Foreskin keratinocyte (primary cell): ENCODE measurements at places on chromosomes 6 and 20.

GRCh38 chr6:167435209-167435728 is 110.4 kb downstream of the TTLL2 start:
- DNase-seq = no peak

DNA sequence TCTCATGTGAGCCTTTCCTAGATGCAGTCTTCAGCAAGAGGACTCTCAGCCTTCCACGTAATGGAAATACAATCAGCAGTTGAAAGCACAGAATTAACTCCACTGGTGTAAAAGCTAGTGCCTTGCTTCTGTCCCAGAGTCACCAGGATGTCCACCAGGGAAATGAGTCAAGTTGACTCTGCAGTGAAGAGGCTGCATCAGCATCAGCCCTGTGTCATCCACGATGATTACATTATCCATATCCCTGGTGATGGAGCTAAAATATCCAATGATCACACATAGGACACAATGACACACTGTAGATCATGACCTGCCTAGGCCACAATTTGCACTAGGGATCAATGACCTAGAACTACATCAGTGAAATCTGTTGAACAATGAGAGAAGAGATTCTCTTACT is 262.4 kb downstream of the ERMARD start:
- no peak for DNase-seq

GRCh38 chr6:14372734-14373489 is 255.3 kb downstream of the CD83 start:
- DNase-seq = no peak

- DNase-seq = no peak
Measured at GRCh38 chr6:134152767-134153485, 100.5 kb upstream of the SLC2A12 start.

DNA sequence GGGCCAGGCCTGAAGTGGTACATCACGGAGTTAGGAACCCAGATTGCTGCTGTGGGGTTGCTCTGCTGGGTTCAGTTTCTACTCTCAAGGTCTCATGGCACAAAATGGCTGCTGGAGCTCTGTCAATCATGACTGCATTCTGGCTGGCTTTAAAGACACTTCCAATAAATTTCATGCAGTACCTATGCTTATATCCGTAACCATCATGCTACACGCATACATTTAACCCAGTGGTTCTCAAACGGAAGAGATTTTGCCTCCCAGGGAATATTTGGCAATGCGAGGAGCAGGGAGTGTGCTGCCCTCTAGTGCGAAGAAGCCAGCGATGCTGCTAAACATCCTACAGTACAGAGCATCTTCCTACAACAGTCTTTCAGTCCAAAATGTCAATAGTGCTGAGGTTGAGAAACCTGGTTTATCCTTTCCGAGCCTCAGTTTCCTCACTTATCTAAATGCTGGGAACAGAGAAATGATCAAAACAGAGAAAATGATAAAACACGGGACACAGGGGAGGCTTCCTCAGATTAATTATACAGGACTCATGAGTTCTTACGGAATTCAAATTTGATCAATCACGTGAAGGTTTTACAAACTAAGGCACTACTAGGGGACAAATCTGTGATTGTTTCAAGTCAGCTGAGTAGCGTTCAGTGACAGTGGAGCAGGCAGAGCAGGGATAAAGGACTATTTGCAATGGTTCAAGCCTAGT is 9.6 kb upstream of the SLC2A10 start:
- DNase-seq = peak; percentile 28

DNA sequence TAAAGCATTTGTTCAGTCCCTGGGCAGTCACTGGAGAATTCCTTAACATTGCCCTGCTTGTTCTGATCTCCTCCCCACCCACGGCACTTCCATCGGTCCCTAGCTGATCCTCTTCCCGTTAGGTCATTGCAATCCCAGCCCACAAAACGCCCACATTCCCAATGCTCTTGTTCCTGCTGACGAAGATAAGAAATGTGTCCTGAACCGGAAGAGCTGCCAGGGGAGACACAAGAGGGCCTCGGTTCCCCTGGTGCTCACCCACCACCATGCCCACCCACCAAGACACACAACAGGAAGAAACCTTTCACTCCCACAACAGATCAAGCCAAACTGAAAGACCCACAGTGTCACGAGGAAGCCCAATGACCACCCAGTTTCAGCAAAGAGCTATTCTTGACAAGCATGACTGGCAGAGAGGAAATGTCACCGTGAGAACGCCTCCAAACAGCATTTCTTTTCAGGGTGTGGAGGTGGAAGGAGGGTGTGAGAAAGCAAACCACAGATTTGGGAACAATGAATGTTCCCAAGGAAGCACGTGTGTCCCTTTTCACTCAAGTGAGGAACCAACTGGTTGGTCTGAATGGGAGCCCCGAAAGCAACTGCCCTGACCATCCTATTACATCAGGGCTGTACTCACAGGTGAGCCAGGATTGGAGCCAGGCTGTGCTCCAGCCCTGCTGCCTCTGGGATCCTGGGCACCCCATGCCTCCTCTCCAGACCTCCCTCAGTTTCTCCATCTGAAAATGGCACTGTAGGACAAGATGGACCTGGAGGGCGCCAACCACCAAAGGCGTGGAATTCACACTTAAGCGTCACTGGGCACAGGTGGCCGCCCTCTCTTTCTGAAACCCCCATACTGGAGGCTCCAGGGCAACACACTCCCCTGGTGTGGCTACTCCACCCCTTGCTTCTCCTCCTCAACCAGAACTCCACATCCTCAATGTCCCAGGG is 97.5 kb downstream of the ZMYND8 start:
- no peak for DNase-seq

DNA sequence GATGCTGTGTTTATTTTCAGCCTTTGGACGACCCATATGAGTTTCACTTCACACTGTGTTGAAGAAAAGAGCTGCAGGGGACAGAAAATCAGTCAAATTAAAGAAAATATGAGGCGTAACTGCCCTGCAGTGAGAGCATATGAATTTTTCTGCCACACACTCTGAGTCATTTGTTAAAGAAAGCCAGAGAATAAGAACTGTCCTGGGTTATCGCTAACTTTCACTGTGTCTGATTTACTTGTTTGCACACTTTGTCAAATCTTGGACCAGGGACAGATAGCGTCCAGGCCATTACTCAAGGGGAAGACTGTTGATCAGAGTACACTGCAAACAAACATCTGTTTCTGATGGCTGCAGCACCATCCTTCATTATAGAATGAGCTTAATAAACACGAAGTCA is 126.8 kb upstream of the AGPAT4 start:
- DNase-seq = no peak

DNA sequence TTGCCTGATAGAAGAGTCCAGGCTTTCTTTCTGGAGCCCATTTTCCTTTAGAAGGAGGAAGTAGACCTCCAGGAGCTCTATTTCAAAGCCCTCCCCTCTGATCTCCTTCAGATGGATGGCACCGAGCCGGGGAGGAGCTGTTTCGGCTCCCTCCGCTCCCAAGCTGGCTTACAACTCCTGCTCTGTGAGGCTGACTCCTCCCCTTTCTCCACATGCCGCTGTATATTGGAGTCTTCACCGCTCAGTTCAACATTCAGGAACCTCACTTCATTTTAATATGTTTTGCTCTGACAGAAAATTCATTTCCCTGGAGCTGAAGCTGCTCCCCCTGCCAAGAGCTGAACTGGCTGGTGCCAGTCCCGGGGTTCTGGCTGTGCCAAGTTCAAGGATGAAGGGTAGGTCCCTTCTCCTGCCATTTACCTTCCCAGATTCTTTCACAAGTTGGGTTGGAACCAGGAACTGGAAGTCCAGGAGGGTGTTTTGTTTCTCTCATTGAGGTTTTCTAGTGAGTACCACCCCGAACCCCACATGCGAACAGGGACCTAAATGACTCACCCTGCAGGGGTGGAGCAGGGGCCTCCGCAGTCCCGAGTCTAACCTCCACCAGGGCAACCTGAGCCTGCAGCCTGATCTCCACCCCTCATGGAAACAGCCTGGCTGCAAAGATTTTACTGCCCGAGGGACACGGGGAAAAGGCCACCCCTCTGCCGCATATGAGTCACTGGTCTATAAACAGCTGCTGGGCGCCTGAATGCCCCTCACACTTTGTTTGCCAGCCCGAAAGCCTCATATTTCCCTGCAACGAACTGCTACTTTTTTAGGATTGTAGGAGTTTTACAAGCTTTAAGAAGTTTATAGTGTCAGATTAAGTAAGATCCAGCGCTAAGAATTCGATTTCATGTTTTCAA is 68.6 kb upstream of the FOXA2 start:
- DNase-seq = peak; percentile 1

DNA sequence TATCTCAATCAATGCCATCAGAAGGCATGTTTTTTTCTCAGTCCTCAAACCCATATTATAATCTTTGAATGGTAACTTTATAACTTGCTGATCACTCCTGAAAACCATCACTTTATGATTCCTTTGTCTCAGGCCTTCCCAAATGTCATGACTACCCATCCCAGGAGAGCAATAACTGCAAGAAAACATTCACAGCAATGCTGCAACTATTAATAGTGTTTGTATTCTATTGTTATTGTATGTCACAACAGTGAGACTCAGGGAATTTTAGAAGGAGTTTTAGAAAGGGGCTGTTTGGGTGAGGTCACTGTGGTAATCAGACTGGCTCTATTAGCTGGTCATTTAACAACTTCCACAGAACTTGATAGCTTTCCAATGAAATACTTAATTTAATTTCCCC is 301.4 kb upstream of the TBX18 start:
- no peak for DNase-seq

GRCh38 chr6:49915035-49915434 is 48.7 kb upstream of the CRISP1 start:
- no peak for DNase-seq

GRCh38 chr6:52566201-52566600 is 10.7 kb downstream of the TRAM2 start:
- no peak for DNase-seq

GRCh38 chr6:82988930-82989351 is 76.7 kb downstream of the UBE3D start:
- DNase-seq = no peak

- no peak for DNase-seq
Measured at GRCh38 chr20:51182571-51182970, 159.7 kb upstream of the KCNG1 start.

- DNase-seq = no peak
Measured at GRCh38 chr20:35039846-35040489, 52.6 kb downstream of the TRPC4AP start.

DNA sequence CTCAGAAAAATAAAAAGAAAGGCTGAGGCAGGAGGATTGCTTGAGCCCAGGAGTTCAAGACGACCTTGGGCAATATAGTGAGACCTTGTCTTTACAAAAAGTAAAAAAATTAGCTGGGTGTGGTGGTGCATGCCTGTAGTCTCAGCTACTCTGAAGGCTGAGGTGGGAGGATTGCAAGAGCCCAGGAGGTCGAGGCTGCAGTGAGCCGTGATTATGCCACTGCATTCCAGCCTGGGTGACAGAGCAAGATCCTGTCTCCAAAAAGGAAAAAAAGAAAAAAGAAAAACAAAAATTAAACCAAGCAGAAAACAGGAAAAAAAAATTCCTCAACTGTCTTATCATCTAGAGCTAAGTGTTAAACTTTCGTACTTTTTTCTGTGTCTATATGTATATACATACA is 12.4 kb upstream of the SRSF3 start:
- DNase-seq = no peak

- no peak for DNase-seq
Measured at GRCh38 chr6:100194535-100194934, 200.5 kb upstream of the MCHR2 start.

DNA sequence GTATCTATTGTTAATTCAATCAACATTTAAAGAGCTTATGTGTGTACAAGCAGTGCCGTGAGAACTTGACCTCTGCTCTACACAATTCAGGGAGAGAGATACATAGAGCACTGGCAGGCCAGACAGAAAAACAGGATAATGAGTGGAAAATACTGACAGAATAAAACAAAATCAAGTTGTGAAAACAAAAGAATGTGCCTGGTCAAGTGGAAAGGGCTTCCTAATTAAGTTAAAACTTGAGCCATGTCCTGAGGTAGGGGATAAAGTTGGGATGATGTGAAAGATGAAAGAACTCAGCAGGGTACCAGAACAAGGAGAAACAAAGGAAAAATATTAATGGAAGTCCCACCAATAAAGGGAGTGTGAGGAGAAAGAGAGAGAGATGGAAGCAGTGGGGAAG is 672.8 kb downstream of the GRIK2 start:
- DNase-seq = no peak

- DNase-seq = no peak
Measured at GRCh38 chr6:15331143-15331542, 85.3 kb downstream of the JARID2 start.

DNA sequence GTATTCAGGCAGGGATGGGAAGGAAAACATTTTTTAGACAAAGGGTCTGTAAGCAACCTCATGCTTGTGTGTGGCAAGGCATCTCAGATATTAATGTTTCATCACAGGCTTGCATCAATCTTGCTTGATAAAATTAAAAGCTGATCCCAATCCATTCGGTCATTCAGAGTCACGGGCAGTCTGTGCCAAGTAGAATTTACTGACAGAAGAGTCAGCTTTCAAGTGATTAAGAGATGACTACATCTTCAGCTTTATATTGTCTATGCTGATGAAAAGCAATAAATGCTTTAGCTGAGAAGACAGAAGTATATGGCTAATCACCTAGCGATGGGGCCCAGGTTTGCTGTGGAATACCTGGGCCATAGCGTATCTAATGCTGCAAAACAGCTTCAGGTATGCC is 3.5 kb downstream of the PLEKHG1 start:
- no peak for DNase-seq
